ENCODE measurements at places on chromosomes 2 and 18. TPM values are rescaled to one million over a fixed set of nuclear protein-coding genes. Genes with fewer than 3 reads are reported as not detected.
A peak's percentile ranks its signal among the peaks of the same experiment; 100 is the strongest.

DNA sequence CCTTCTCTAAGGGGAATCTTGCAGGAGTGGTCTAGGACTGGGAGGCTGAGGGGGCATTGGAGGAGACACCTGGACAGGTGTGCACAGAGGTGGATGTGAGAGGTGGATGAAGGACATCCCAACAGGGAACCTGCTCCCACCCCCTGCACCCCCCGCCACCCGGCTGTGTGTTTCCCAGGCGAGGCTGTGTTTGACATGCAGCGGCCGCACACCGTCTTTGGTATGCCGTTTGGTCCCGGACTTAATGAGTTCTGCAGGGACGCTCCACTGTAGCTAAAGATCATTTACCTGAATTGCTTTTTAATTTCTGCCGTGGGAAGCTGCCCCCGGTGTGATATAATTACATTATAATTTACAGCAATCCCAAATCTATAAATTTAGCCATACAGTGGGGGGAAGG, 87.3 kb downstream of the GLI2 start:
- no peak overlapping the region for H3K4me3 ChIP-seq
- H3K4me1 ChIP-seq: peaks cover 50% of the 10 kb centered on the region
- DNase-seq: no peak
- H3K27ac ChIP-seq: no peak overlapping the region
- no peaks in the 10 kb centered on the region for H3K27me3 ChIP-seq
- no peaks in the 10 kb centered on the region for H3K36me3 ChIP-seq

DNA sequence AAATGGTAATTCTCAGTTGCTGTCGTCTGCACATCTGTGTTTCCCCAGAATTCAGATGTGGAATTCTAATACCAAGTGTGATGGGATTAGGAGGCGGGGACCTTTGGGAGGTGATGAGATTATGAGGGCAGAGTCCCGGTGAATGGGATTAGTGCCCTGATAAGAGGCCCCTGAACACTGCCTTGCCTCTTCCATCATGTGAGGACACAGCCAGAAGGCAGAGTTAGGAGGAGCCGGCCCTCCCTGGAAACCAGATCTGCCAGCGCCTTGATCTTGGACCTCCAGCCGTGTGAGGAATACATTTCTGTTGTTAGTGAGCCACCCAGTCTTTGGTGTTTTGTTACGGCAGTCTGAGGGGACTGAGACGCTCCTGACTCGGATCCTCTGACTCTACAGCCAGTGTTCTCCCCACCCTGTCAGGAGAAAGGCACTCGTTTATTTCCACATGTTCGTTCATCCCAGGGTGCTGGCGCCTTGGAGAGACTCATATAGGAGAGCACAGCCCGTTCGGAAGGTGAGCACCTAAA, 395.0 kb downstream of the ZNF516 start:
- H3K36me3 ChIP-seq: no peaks in the 10 kb centered on the region
- H3K27me3 ChIP-seq: no peaks in the 10 kb centered on the region
- H3K4me3 ChIP-seq: no peak overlapping the region
- no peak for DNase-seq
- no peak overlapping the region for H3K27ac ChIP-seq

GRCh38 chr18:74797577-74798151, 200.0 kb downstream of the ZNF407 start:
- no peaks in the 10 kb centered on the region for H3K27me3 ChIP-seq
- H3K4me1 ChIP-seq: peaks cover 6% of the 10 kb centered on the region
- peak overlapping the region; percentile 29 for H3K4me3 ChIP-seq
- no peak for DNase-seq
- no peaks in the 10 kb centered on the region for H3K36me3 ChIP-seq
- H3K27ac ChIP-seq: peak overlapping the region; percentile 54

- peak; percentile 36 for DNase-seq
- H3K4me3 ChIP-seq: no peak overlapping the region
- peaks cover 10% of the 10 kb centered on the region for H3K4me1 ChIP-seq
- H3K27ac ChIP-seq: no peak overlapping the region
- H3K27me3 ChIP-seq: no peaks in the 10 kb centered on the region
Measured at GRCh38 chr2:230770804-230771203, 58.2 kb downstream of the CAB39 start.

DNA sequence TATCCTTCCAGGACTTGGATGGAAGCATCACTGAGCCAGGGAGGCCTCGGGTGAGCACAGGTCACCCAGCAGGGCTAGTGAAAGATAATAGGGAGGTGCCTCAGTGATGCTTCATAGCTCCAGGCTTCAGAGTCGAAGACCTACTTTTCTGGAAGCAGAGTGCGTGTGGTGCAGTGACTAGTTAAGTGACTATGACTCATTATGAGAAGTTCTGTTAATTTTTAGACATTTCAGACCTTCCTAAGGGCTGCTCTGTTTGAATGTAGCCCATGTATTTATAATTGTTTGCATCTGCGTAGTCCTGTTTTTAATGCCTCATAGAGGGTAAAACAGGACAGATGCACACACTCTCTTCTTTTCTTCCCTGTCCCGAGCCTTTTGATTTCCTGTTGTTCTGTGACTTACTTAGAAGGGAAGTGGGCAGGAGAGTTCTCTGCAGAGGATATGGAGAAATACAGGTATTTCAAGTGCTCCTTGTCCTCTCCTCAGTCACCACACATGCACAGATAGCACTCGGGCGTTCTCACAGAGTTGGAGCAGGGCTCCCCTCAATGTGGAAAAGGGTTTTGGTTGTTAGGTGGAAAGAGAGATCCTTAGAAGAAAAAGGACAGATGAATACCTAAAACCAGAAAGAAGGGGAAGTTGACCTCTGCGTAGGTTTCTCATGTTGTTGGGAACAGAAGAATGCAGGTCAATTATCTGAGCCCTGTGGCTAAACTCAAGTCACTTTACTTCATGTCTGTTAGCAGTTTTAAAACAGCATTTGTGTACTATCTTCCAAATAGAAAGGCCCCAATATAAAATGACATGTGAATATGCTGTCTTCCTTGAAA, 34.7 kb downstream of the RALB start:
- H3K27ac ChIP-seq: peak overlapping the region; percentile 35
- peak; percentile 68 for DNase-seq
- H3K4me3 ChIP-seq: no peak overlapping the region
- H3K4me1 ChIP-seq: peaks cover 15% of the 10 kb centered on the region
- H3K27me3 ChIP-seq: no peaks in the 10 kb centered on the region

DNA sequence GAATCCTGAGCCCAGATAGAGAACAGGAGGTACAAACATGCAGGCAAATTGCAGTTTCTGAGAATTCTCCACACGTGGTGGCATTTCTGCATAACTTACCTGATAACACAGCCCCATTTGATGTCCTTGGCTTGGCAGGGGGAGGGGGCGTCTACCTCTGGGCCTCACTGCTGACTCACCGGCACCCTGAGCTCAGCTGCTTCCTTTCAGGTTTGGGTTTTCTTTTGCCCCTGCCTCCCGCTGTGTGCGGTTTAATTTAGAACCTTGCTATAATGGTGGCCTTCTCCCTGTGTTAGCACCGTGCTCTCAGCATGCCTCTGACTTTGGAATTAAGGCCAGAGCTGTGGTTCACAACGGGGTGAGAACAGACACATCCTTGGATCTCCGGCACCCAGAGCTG, 4.4 kb downstream of the CTIF start:
- H3K4me1 ChIP-seq: peaks cover 34% of the 10 kb centered on the region
- no peak overlapping the region for H3K4me3 ChIP-seq
- no peaks in the 10 kb centered on the region for H3K27me3 ChIP-seq
- DNase-seq: peak; percentile 46
- H3K27ac ChIP-seq: no peak overlapping the region
- H3K36me3 ChIP-seq: no peaks in the 10 kb centered on the region

Gene FEV
- not detected for total RNA-seq

Gene SMARCAL1
- total RNA-seq: 25.1 TPM

Gene AMER3
- not detected for total RNA-seq

Gene INO80B
- total RNA-seq: 14.9 TPM

All from fibroblast of lung (primary cell).